ENCODE measurements at places on chromosomes 6 and 20.

- no peak for DNase-seq
Observed at GRCh38 chr6:1242446-1242845, 69.5 kb upstream of the FOXQ1 start.

DNA sequence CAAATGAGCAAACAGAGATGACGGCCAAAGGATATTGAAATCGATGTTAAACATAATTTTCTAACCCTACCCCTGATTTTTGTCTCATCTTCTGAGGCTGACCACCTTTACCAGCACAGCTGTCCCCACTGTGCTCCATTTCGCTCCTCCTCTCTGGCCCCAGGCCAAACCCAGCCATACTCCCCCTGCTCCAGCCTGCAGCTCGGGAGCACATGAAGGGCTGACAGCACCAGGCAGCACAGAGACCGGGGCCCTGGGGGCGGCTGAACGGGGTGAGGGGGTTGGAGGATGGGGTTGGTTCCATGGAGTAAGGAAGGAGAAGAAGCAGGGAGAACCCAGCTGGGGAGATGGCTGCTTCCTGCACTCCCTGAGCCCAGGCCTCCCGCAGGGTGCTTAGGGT, 3.2 kb upstream of the NCR2 start:
- no peak for DNase-seq

GRCh38 chr6:111076024-111076695, 11.1 kb upstream of the SLC16A10 start:
- DNase-seq: no peak

GRCh38 chr6:55034752-55035151, 139.6 kb upstream of the HCRTR2 start:
- DNase-seq: no peak

DNA sequence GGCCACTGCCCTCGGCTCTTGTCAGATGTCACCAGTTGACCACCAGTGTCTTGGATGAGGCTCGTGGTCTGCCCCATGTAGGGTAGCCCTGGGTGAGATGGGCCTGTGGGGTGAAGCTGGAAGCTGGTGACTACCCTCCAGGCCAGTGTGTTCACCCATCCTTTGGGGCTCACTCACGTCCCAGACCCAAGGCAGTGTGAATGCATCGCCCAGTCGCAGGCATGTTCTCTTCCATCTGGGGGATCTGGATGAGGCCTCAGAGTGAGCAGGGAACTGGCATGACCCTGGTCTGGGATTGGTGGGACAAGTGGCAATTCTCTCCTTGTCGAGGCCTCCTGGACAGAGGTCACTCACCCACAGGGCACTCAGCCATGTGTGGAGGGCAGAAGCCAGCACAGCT, 120.1 kb upstream of the PHACTR3 start:
- DNase-seq: no peak

- DNase-seq: no peak
Observed at GRCh38 chr6:35275744-35276260, 16.3 kb downstream of the ZNF76 start.

- peak; percentile 52 for DNase-seq
Observed at GRCh38 chr20:45779011-45779915, 12.4 kb downstream of the WFDC3 start.

DNA sequence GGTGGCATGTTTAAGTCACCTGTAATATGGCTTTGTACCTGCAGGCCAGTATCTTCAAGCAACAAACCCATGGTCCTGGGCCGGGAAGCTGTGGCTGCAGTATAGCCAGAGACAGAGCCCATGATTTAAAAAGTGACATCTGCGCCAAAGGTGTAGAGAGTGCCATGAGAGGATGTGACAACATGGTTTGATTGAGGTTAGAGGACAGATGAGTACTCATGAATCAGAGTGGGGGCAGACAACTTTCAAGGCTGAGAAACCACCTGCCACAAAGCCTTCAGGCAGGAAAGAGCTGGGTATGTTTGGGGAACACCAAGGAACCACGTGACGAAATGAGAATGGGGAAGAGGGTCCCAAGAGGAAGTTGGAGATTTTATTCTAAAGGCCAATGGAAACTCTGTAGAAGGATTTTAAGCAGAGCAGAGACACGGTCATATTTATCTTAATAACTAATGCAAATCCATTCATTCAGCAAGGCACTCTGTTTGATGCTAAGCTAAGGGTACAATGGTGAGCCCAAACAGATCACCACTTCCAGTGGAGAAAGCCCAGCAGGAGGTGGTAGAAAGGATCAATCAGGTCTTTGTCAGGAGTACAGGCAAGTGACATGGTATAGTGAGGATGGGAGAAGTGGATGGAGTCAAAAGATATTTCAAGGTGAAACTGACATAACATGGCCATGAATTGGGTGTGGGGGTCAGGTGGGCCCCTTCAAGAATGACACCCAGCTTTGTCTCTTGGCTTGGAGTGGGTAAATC, 3.4 kb upstream of the MICAL1 start:
- no peak for DNase-seq

DNA sequence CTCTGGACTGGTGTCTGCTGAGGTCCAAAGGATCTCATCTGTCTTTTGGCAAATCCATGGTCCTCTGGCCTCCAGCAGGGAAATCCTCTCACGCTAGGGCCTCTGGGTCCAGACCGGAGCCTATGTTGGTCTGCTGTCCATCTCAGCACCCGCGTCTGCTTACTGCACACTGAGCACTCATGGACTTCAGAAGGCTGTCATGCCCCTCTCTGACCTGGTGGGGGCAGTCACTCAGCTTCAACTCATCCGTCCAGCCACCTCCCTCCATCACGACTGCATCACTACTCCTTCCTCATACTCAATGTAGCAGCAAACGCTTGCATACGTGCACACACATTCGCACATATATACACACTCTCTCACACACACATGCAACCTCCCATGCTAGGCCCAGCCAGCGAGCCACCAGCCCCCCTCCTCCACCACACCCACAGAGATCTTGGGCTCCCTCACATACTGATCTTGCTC, 33.3 kb downstream of the GABRR2 start:
- DNase-seq: peak; percentile 31

DNA sequence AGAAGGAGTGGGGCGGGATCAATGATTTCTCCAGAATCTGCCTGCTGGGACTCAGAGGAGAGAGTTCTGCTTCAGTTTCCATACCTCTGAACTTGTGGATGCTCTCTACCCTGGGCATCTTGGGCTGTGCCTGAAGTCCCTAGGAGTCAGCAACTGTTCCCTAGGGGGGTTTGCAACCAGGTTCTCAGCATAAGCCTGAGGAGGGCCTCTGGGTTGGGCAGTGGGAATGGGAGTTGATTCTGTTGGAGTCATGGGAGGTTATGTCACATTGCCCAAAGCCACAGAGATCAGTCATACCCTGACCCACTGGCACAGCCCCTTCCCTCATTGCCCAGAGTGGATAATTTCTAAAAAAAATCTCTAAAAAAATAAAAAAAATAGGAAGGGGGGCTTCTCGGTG, 47.4 kb downstream of the MOCS1 start:
- no peak for DNase-seq

- no peak for DNase-seq
Observed at GRCh38 chr6:97231911-97232310, 51.1 kb downstream of the MMS22L start.

DNA sequence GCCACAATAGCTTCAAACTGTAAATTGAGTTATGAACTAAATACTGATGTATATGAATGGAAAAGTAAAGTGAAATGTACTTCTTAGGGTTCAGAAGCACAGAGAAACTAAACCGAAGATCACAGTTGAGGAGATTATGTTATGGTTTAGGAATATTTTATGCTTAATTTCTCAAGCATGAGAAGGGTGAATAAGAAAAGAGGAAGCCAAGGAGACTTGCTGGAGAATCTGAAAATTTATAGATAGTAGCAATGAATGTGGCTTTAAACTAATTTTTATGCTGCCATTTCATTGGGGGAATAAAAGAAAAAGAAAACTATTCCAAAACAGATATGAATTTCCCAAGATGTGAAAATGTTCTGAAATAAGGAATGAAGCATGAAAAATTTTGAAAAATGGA, 5.6 kb downstream of the ANKS1A start:
- no peak for DNase-seq

DNA sequence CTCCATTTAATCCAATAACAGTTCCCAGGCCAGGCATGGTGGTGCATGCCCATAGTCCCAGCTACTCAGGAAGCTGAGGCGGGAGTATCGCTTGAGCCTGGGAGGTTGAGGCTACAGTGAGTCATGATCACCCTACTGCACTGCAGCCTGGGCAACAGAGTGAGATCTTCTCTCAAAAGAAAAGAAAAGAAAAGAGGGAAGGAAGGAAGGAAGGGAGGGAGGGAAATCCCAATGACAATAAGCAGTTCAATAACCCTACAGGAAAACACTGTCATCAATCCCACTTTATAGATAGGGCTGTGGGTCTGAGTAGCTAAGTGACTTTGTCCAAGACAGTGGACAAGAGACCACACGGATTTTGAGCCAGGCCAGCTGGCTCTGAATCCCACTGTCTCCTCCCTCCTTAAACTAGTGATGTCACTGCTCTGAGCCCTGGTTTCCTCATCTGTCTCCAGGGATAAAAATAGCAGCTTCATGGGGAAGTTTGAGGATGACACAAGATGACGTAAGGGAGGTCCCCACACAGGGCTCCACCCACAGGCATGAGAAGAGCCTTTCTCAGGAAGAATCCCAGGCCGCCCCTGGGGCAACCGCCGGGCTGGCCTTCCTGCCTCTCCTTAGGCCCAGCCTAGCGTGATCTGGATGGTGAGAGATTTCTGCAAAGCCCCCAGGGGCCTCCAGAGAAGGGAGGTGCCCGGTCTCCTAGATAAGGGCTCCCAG, 7.2 kb upstream of the TRIB3 start:
- DNase-seq: peak; percentile 98

- DNase-seq: no peak
Observed at GRCh38 chr20:19376451-19377229, 164.2 kb downstream of the SLC24A3 start.

GRCh38 chr6:160252073-160252813, 6.4 kb downstream of the SLC22A2 start:
- DNase-seq: no peak

DNA sequence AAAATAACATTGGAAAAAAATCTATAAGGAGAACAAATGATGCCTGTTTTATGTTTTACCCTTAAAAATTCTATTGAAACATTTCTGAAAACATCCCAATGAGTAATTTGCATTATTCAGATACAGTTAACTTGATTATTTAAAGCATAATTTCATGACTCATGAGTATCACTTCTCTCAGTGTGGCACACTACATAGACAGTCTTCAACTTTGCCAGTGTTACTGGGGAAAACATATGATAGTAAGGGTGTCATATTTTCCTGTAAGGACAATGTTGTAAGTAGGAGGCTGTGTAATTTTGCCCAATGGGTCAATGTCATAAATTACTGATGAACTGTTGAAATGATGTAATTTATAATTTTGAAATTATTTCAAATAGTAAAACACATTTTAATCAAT, 125.5 kb downstream of the PHACTR1 start:
- no peak for DNase-seq

DNA sequence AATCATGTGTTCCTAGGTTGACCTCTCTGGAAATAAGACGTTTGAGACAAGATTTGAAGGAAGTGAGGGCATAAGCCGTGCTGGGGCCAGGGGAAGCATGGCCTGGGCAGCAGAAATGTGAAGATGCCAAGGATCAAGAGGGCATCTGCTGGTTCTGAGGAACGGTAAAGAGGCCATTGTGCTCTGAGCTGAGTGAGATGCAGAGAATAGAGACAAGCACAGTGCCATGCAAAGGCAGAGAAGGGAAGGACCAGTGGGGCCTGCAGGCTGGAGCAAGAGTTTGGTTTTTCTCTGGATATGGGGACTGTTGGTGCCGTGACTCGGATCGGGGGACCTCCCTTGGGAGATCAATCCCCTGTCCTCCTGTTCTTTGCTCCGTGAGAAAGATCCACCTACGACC, 50.8 kb downstream of the SMPDL3A start:
- DNase-seq: no peak

DNA sequence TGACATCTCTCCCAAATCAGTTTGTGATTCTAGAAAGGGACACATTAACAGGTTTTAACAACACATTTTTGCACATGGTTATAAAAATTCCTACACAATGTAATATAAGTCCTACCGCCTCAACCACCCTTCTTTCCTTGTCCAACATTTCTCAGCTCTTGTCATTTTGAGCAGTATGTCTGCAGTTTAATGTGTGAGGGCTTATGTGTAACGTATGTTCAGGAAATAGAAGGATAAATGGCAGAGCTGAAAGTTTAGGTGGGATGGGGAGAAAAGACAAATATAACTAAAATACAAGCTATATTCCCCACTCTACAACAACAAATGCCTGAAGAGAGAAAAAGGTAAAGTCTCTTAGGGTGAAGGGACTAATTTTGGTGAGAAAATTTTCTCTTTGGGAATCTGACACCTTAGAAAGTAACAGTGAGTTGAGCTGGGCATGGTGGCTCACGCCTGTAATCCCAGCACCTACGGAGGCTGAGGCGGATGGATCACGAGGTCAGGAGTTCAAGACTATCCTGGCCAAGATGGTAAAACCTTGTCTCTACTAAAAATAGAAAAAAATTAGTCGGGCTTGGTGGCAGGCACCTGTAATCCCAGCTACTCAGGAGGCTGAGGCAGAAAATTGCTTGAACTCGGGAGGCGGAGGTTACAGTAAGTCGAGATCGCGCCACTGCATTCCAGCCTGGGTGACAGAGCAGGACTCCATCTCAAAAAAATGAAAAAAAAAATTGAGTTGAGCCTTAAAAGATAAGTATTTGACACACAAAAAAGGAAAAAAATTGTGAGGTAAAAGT, 5.1 kb downstream of the PNRC1 start:
- no peak for DNase-seq

DNA sequence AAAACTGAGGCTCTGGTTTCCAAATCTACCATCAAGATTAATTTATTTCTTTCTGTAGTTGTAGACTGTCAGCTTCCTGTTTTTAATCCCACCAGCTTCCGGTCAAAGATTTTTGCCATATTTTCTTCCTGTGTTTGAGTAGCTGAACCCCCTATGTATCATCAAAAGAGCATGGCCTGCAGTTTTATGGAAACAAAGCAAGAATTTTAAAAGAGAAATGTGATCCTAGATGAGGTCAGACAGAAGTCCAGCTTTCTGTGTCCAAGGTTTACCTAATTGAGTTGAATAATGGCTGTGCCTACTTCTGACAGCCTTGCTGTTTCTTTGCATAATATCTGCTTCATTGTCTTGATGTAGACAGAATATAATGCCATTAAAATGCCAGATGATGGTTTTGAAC, 163.7 kb downstream of the CARMIL1 start:
- peak; percentile 34 for DNase-seq

GRCh38 chr6:56595490-56596122, 47.1 kb downstream of the DST start:
- DNase-seq: peak; percentile 59

- DNase-seq: no peak
Observed at GRCh38 chr6:143744551-143745165, 66.9 kb downstream of the PHACTR2 start.

DNA sequence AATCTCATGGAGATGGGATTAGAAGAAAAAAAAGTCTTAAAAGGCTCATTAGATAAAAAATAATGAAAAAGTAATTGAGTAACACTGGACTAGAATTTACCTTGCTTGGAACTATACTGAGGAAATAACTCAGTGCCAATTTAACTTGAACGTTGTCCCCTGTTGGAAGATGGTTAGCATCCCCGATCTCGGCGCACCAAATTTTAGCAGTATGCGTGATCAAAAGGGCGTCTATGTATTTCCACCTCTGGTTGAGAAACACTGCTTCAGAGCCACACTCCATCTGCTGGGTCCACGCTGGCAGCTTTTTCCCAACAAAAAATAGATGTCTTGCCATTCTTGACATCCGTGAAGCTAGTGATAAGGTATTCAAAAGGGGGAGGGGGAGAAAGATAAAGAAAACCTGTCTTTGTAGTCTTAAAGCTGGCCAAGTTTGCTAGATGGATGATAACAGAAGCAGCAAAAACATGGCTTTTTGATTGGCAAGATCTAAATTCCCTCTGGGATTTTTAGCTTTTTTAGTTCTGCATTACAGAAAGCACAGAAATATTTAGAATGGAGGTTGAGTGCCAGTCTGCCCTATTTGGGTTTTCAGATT, 6.4 kb downstream of the HINT3 start:
- DNase-seq: no peak

All from kidney capillary endothelial cell (primary cell).